ENCODE measurements at places on chromosomes 2 and 18.
A peak's percentile ranks its signal among the peaks of the same experiment; 100 is the strongest.

GRCh38 chr2:23452853-23453420, 68.0 kb downstream of the KLHL29 start:
- DNase-seq = peak; percentile 17

- no peak for DNase-seq
These were observed 530.0 kb downstream of the ZNF804A start for GRCh38 chr2:185128346-185128745.

DNA sequence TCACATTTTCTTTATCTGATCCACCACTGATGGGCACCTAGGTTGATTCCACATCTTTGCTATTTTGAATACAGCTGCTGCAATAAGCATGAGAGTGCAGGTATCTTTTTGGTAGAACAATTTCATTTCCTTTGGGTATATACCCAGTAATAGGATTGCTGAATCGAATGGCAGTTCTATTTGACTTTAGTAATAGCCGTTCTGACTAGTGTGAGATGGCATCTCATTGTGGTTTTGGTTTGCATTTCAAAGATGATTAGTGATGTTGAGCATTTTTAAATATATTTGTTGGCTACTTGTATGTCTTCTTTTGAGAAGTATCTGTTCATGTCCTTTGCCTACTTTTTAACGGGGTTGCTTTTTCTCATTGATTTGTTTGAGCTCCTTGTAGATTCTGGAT, 72.3 kb downstream of the CCDC138 start:
- DNase-seq = no peak

DNA sequence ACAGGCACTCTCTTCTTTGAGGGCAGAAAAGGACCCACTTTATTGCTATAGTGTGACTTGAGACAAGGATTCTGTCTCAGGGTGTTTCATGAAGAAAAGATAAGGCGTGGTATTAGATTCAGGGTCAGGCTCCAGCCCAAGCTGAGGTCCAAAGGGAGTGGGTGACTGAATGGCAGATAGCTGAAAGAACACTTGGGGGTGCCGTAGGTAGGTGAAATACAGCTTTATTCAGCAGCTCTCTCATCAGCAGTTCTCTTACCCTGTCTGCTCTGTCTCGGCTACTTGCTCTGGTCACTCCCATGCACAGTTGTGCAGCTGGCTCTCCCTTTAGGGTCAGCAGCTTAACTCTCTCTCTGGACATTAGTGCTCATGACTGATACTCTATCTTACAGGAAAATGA, 379.9 kb downstream of the LPIN1 start:
- DNase-seq = no peak

GRCh38 chr2:42494355-42495233, 812 bp upstream of the KCNG3 start:
- DNase-seq = peak; percentile 76

DNA sequence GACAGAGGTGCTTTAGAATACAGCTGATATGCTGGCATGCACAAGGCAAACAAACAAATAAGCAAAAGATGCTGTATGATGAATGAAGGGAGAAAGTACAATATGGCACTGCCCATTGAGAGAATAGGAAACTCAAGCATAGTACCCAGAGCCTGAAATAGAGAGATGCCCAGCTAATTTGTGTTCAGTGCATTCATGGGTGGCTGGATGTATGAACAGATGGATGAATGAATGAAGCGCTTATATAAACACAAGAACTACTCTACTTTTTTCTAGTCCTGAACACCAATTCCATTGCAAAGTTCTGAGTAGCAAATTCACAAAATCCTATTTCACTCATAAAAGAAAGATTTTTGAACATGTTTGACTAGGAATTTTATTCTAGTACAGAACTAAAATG, 756.3 kb downstream of the SATB2 start:
- no peak for DNase-seq

- DNase-seq = no peak
These were observed 132.0 kb upstream of the RGPD4 start for GRCh38 chr2:107694667-107695066.

- DNase-seq = no peak
These were observed 187.5 kb upstream of the NRXN1 start for GRCh38 chr2:51219468-51219867.

- DNase-seq = no peak
These were observed 72.6 kb upstream of the FIGN start for GRCh38 chr2:163808406-163808805.

GRCh38 chr2:62435720-62436119, 70.3 kb downstream of the TMEM17 start:
- no peak for DNase-seq

- no peak for DNase-seq
These were observed 331.3 kb downstream of the KIAA1328 start for GRCh38 chr18:37160038-37160820.

DNA sequence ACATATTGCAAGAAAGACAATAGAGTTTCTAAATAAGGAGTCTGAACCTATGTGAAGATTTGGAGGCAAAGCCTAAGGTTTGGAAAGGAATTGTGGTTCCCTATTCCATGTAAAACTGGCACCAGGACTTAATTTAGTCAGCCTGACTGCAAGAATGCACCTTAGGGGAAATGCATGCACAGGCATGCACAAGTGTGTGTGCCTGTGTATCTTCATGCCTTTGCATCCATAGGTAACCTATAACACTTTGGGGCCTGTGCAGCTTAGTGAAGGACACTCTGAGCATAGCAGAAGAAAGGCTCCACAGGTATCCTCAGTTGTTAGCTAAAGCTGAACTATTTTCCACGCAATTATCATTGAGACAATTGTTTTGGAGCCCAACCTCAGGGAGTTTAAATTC, 73.4 kb downstream of the RPRM start:
- no peak for DNase-seq

- DNase-seq = no peak
These were observed 23.9 kb downstream of the PMAIP1 start for GRCh38 chr18:59923539-59924196.

DNA sequence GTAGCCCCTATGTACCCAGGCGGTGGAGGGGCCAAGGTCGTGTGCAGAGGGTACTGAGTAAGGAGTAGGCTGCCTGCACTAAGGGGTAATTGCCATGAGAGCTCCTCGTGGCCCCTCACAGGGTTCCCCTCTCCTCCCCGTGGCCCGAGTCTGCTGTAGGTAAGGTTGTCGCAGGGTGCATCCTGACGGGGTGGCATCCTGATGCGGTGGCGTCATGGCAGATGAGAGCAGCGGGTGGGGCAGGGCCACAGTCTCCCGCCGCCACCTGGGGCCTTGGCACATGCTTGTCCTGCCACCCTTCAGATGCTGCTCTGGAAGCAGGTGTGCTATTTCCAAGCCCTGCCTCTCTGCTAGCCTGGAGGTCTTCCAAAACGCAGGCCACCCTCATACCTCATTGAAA, 89.7 kb downstream of the EIPR1 start:
- peak; percentile 8 for DNase-seq

GRCh38 chr2:104428155-104428554, 425.8 kb upstream of the POU3F3 start:
- DNase-seq = no peak

DNA sequence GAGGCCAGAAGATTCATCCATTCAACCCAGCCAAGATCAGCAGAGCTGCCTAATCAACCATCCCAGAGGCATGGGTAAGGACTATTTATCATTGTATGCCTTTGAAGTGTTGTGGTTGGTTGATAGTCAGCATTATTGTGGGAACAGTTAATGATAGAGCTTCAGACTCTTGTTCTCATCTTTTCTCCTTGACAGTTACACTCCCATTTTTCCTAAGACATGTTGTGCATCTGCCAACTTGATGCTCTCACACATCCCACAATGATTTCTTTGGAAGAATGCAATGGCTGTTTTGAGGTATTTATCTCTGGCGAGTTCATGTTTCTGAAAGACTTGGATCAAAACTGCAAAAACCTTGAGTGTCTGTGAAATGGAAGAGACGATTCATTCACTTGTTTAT, 55.4 kb downstream of the FASTKD2 start:
- no peak for DNase-seq

- DNase-seq = no peak
These were observed 39.7 kb upstream of the EPAS1 start for GRCh38 chr2:46257476-46257875.

GRCh38 chr18:70195852-70196434, 9.5 kb downstream of the RTTN start:
- peak; percentile 14 for DNase-seq

DNA sequence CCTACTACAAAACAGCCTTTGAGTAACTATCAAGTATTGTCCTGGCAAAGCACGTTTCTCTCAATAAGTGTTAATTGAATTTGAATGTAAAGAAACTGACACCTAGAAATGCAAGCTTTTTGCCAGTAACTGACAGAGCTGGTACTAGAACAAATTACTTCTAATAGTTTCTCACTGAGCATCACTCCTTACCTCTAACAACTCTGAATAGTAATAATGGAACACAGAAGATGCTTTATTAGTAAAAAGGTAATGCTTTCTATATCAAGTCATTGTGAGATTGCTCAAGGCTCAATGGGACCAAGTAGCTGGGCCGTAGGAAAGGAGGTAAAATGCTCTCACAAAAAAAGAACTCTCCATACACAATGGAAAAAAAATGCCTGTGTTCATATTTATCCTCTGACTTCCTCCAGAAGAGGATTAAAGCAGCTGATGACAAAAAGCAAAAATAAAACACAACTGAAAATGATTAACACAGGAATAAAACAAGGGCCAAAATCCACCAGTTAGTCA, 11.8 kb downstream of the RASGRP3 start:
- DNase-seq = no peak

- DNase-seq = no peak
These were observed 115.5 kb upstream of the ATP8B1 start for GRCh38 chr18:57918601-57919000.

- DNase-seq = no peak
These were observed 26.5 kb upstream of the CREB1 start for GRCh38 chr2:207503234-207503633.

- no peak for DNase-seq
These were observed 31.8 kb upstream of the MTCL1 start for GRCh38 chr18:8673256-8674209.

DNA sequence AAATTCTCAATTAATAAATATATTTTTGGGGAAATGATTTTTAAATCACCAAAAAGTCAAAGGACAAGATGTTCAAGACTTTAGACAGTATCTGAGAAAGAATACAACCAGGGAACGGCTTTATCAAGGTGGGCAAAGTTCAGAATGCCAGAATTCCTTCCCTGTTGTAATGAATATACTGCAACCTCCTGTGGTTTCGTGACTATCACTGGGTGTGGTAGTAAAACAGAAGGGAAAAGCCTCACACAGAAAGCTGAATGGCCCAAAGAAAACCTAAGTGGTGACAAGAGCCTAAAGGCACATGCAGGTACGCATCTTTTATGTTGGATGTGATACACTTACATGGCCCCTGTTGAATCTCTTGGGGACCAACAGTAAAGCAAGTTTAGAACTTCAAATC, 37.1 kb downstream of the MBD2 start:
- DNase-seq = no peak

- DNase-seq = no peak
These were observed 540.9 kb downstream of the NRXN1 start for GRCh38 chr2:50490991-50491390.

- DNase-seq = no peak
These were observed 40.6 kb downstream of the PDCL3 start for GRCh38 chr2:100603414-100603813.

GRCh38 chr2:176819306-176819705, 393.3 kb upstream of the HNRNPA3 start:
- DNase-seq = no peak

- DNase-seq = peak; percentile 65
These were observed 48.8 kb downstream of the SH3BP4 start for GRCh38 chr2:235000426-235001236.

DNA sequence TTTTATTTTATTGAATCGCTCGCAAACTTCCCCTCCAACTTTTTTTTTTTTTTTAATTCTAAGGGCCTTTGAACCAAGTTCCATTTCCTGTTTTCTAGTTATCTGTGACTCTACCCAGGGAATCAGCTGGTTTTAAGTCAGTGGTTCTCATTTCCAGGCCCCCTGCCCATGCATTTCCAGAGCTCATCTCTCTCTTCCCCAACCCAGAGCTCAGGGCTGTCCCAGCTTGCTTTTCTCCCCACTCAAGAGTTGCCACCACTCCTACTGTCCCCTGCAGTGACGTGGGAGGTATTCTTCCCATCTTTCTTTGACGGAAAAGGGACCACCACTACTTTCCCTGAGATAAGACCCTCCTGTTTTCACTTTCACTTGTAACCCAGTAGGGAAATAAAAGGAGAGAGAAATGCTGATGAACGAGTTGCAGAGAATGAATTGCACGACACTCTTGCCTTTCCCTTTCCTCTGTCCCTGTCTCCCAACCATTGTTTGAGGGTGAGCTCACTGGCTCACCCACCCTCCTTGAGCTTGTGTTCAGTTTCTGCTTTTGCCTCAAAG, 42.1 kb downstream of the TET3 start:
- no peak for DNase-seq

- no peak for DNase-seq
These were observed at the start of gene ESPNL for GRCh38 chr2:238100049-238100820. Gene ESPNL (plus strand): TSS chr2:238100340. CDS start chr2:238100420, 80 bp downstream.

DNA sequence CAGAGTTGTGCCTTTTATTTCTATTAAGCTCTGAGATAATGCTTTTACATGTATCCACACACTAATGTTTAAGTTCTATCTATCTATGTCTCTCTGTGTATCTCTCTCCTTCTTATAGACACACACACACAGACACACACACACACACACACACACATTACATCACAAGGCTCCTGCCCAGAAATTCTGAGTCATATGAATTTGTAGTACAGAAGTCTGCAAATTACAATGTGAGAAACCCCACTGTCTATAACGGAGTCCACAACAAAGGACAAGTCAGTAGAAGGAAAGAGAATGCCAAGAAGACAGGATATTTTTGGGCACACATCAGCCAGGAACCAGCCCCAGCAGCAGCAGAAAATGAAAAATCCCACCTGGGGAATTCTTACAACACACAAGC, 142.4 kb downstream of the EN1 start:
- no peak for DNase-seq

- peak; percentile 64 for DNase-seq
These were observed 105.6 kb downstream of the VSNL1 start for GRCh38 chr2:17646081-17646554.

DNA sequence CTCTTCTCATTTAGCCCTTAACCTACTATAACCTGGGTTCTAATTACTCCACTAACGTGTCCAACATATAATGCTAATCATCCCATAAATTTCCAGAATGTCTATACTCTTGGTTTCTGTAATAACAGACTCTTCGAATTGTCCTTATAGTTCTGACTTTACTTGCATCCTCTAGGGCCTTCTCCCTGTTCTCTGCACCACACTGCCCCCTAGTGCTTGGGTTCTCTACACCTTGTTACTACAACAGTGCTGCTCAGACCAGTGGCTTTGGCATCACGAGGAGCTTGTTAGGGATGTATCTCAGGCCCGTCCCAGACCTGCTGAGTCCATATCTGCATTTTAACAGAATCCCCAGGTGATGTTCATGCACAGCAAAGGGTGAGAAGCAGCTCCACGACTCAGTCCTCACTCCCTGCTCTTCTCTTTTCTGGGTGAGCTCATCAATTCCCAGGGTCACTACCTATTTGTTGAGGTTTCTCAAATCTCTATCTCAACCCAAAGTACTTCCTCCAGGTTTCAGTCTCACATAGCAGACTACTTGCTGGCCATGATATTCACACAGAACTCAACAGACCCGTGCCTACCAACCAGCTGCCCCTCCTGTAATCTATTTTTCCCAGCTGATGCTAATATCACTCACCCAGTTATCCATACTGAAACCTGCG, 14.5 kb upstream of the DDX1 start:
- peak; percentile 87 for DNase-seq

Measured in body of pancreas (tissue), 4 donors.